Activated T-helper 9 cell treated with anti-CD3 and anti-CD28 coated beads, Interleukin-2, amount 50 U/mL, for 16 hours (primary cell): ENCODE measurements at places on chromosomes 4 and X.

DNA sequence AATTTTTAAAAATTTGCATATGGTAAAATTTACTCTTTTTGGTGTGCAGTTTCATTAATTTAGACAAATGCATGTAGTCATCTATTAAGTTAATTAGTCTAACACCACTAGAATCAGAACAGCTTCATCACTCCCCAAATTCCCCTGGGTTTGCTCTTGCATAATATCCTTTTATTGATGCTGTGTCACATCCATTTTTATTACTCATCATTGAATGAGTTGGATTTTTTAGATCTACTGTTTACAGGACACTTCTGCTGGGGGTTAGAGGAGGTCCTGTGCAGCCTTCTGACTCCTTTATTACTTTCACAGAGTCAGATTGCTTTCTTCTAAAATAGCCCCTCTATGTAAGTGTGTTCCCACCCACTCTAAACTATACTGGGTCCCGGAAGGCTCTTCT lies 65.9 kb downstream of the MTHFD2L start:
- no peak for DNase-seq

GRCh38 chrX:55839485-55839884 lies 121.9 kb downstream of the RRAGB start:
- DNase-seq: no peak

- no peak for DNase-seq
Measured at GRCh38 chrX:103733017-103733416, 22.3 kb downstream of the TMEM31 start.

GRCh38 chr4:168784786-168785461 lies 225.1 kb downstream of the CBR4 start:
- no peak for DNase-seq

DNA sequence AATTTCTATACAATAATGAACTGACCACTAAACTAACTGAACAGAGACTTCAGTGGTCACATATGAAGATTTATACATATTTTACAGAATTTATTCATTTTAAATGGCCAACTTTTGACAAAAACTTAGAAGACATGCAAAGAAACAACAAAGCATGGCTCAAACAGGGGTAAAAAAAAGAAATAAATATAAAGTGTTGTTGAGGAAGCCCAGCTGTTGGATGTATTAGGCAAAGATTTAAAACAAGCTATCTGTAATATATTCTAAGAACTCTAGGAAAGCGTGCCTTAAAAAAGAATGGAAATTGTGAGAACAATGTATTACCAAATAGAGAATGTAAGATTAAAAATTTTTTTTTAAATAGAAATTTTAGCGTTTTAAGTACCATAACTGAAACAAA lies 210.9 kb upstream of the HTR2C start:
- DNase-seq: no peak

DNA sequence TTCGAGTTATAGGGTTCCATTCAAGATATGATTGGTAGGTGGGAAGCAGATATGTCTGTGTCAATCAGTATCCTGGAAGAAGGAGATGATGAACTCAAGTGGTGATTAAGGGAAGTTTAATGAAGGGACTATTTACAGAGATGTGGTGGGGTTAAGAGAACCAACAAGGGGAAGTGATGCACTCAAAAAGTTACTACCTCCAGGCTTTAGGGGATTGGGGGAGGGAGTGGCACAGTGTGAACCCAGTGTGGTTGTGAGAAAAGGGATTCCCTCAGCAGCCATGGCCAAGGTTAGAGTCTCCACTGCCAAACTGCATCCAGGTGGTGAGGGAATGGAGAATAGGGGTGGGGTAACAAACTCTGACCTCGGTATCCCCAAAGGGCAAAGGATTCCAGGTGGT lies 27.9 kb downstream of the PKD2 start:
- no peak for DNase-seq

DNA sequence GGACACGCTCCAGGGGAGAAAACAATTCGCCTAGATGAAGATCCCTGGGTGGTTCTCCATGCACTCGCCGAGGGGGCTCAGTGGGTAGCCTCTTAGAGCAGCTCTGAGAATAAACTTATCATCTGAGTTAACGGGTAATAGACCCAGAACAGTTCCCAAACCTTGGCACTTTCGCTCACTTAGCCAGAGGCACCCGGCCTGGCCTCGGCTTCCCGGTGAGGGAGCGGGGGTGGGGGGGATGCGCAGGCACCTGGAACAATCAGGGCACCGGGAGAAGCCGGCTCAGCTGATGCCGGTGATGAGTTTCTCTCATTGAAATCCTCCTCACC lies 405 bp upstream of the ZAR1 start:
- no peak for DNase-seq

DNA sequence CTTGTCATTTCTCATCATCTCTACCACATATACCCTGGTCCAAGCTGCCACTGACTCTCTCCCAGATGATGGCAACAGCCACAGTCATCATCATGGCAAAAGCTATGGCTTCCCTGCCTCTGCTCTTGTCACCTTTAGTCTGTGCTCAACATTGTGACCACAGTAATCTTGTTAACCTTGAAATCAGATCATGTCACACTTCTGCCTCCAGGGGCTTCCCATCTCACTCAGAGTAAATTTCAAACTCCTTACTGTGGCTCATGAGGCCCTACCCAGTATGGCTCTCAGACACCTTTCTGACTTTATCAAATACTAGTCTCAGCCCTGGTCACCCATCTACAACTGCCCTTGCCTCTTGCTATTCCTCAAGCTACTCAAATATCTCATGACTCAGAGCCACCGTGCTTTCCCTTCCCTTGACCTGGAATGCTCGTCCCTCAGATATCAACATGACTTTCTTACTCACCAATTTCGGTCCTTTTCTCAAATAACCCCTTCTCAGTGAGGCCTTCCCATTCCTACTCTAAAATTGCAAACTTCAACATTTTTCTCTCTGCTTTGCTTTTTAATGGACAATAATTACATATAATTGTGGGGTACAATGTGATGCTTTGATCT lies 41.1 kb upstream of the STIM2 start:
- DNase-seq: no peak

- DNase-seq: no peak
Measured at GRCh38 chr4:124686279-124686678, 26.3 kb downstream of the ANKRD50 start.

- peak; percentile 64 for DNase-seq
Measured at GRCh38 chrX:132217203-132218073, 1.8 kb downstream of the RAP2C start.

DNA sequence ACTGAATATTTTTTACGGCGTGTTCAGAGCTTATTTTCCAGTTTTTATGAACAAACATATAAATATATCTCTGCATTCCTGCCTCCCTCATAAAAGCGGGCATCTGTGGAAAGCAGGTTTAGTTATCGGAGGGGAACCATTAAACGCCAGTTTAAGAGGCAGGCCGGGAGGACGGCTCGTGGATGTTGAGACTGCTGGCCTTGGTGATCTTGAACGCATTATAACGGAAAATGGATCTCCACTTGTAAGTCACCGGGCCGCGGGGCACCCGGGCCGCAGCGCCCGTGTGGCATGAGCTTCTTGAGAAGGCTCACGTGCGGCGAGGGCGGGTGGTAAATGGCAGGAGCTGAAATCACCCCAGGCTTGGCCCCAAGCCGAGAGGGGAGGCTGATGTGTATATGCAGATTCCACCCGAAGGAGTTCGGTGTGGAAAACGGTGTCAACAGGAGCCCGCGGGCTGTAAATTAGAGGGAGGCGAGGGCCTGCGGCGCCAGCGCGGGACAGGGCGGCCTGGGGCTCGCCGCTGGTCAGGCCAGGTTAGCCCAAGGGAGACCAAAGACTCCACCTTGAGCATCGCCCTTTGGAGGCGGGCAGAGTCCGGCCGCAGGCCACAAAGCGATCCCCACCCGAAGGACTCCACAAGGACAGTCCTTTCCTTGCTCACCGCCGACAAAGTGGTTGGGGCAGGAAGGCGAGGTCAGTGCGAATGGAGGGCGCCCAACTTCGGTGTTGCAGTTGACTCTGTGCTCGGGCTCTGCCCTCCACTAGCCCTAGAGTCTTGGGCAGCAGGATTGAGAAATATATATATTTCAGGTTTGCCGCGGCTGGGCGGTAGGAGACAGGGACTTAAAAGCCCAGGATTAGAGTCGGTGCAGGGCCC lies 1.3 kb upstream of the HAND2 start:
- no peak for DNase-seq

- no peak for DNase-seq
Measured at GRCh38 chrX:18873189-18873791, 110.6 kb downstream of the PHKA2 start.
